ENCODE measurements at places on chromosomes 16 and 17. TPM values are rescaled to one million over a fixed set of nuclear protein-coding genes. Genes with fewer than 3 reads are reported as not detected.

Gene EPX
- total RNA-seq, result not detected

GRCh38 chr16:73034374-73034773, 13.6 kb downstream of the ZFHX3 start:
- DNase-seq, result no peak

Gene KRT24
- not detected for total RNA-seq

- no peak for DNase-seq
Measured at GRCh38 chr17:79865351-79866210, 26.3 kb upstream of the CBX4 start.

- DNase-seq, result no peak
Measured at GRCh38 chr16:87044032-87044382, 273.2 kb downstream of the C16orf95 start.

Gene GRAPL
- total RNA-seq, result not detected

Gene CDK12
- total RNA-seq, result 19.1 TPM

Gene TOX3
- total RNA-seq, result not detected

Gene SLFN5
- 18.2 TPM for total RNA-seq

GRCh38 chr17:40419559-40420331, 2.0 kb upstream of the TOP2A start:
- no peak for DNase-seq

Gene NTHL1
- 39.4 TPM for total RNA-seq
